ENCODE measurements at places on chromosomes 5 and 9. TPM values are rescaled to one million over a fixed set of nuclear protein-coding genes. Genes with fewer than 3 reads are reported as not detected.

GRCh38 chr9:131997779-131998178 lies 81.9 kb downstream of the MED27 start:
- peaks cover 12% of the 10 kb centered on the region for H3K4me1 ChIP-seq
- no peak overlapping the region for H3K27ac ChIP-seq
- no peak overlapping the region for H3K4me3 ChIP-seq
- peak; percentile 69 for DNase-seq
- H3K36me3 ChIP-seq = no peaks in the 10 kb centered on the region

DNA sequence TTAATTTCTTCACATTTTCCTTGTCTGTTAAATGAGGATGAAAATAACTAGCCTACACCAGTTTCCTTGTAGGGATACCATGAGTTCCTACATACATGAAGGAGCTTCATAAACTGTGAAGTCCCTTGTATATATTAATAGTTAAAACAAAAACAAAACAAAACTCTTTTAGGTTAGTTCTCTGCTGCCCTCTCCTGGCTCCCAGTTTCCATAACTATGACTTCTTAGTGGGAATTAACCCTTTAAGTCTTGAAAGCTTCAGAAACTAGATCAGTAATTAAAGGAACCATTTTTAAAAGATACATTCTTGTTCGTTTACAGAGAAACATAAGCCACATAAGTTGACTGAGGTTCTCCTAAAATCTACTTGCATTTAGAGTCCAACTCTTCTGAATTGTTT lies 500.0 kb upstream of the C9orf72 start:
- H3K36me3 ChIP-seq = no peaks in the 10 kb centered on the region
- DNase-seq = peak; percentile 16
- no peak overlapping the region for H3K27ac ChIP-seq
- no peaks in the 10 kb centered on the region for H3K4me1 ChIP-seq
- no peak overlapping the region for H3K4me3 ChIP-seq

- H3K36me3 ChIP-seq = no peaks in the 10 kb centered on the region
- no peaks in the 10 kb centered on the region for H3K4me1 ChIP-seq
- no peak within 1 kb of the TSS for H3K4me3 ChIP-seq
- no peak for DNase-seq
These were observed at the start of gene SPZ1 for GRCh38 chr5:80319702-80320101. TSS of gene SPZ1 (plus strand) at chr5:80320002. CDS start at chr5:80320216, 214 bp downstream.

DNA sequence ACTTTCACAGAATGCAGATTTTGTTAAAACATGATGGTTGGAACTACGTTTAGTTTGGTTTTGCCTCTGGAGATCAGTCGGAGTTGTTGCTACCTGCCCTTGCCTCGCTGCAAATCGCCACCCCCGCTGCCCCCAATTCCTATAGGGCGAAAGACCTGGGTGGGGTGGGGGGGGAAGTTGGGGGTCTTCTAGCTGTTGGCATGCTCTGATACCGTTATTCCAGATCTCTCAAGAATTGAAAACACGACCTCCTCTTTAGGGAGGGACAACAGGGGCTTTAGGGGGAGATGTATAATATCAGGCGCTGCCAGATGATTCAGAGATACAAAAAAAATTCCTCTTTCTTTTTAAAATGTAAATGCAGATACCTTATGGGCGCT lies 36.4 kb upstream of the NFIB start:
- no peaks in the 10 kb centered on the region for H3K36me3 ChIP-seq
- no peak for DNase-seq
- no peak overlapping the region for H3K27ac ChIP-seq
- H3K4me3 ChIP-seq = no peak overlapping the region

GRCh38 chr9:15509931-15510788 lies 610 bp downstream of the PSIP1 start:
- H3K4me3 ChIP-seq = peak overlapping the region; percentile 88
- DNase-seq = peak; percentile 36
- no peaks in the 10 kb centered on the region for H3K27me3 ChIP-seq
- H3K36me3 ChIP-seq = peaks cover 3% of the 10 kb centered on the region
- no peaks in the 10 kb centered on the region for H3K4me1 ChIP-seq

GRCh38 chr9:90251316-90251715 lies 391.3 kb downstream of the DIRAS2 start:
- DNase-seq = no peak
- no peaks in the 10 kb centered on the region for H3K27me3 ChIP-seq
- H3K4me3 ChIP-seq = no peak overlapping the region
- no peaks in the 10 kb centered on the region for H3K36me3 ChIP-seq
- H3K27ac ChIP-seq = no peak overlapping the region
- no peaks in the 10 kb centered on the region for H3K4me1 ChIP-seq

DNA sequence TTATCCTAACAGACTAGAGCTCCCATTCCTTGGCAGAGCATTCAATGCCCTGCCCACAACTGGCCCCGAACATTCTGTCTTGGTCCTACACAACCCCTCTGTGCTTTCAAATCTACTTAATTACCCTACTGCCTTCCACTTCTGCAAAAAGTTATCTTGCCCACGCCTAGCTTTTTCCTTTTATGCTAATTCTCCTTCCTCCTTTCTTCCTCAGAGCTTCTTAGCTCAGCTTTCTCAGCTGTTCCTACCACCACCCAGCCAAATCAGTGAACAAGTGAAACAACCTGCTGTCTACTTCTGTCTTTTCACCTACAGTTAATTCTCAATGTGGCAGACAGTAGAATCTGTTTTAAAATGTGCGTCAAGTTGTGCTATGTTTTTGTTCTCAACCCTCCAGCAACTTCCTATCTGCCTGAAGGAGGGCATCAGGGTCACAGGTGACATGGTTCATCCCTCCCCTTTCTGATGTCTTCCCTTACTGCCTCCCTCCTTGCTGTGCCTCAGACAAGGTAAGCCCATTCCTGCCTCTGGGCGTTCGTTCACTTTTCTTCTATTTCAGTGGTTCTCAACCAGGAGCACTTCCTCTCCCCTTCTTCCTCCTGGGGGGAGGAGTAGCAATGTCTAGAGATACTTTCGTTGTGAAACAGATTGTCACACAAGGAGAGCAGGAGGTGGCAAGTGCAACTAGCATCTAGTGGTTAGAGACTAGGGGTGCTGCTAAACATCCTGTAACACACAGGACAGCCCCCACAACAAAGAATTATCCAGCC lies 1.3 kb upstream of the REEP5 start:
- H3K4me1 ChIP-seq = peaks cover 7% of the 10 kb centered on the region
- no peak overlapping the region for H3K27ac ChIP-seq

Gene PLPPR1
- not detected for polyA plus RNA-seq

Gene TRIM14
- polyA plus RNA-seq = 16.3 TPM

All from fibroblast of lung (primary cell).